ENCODE measurements at places on chromosomes 16 and 17. TPM values are rescaled to one million over a fixed set of nuclear protein-coding genes. Genes with fewer than 3 reads are reported as not detected.

Gene ASGR1
- total RNA-seq: 1.2 TPM

Gene GAS7
- 1.0 TPM for total RNA-seq

Gene DCAKD
- 70.5 TPM for total RNA-seq

Gene ICAM2
- total RNA-seq: 1.8 TPM

Gene GINS3
- total RNA-seq: 12.8 TPM

Gene GRIN2C
- total RNA-seq: not detected

Gene TRPV3
- under 0.01 TPM for total RNA-seq

Gene TMC6
- total RNA-seq: 1.5 TPM

Gene NLRC3
- total RNA-seq: not detected

Gene WWP2
- total RNA-seq: 18.4 TPM

Gene HSF5
- under 0.01 TPM for total RNA-seq

Gene WNT9B
- total RNA-seq: not detected

Gene ZFP3
- 0.89 TPM for total RNA-seq

Gene NUDT7
- 11.1 TPM for total RNA-seq

Gene TPSG1
- not detected for total RNA-seq

Gene NEUROD2
- not detected for total RNA-seq

Gene TMED6
- not detected for total RNA-seq

Gene CMTM4
- 5.6 TPM for total RNA-seq

Gene PABPN1L
- total RNA-seq: not detected

Gene HEATR9
- total RNA-seq: not detected

Gene CES5A
- not detected for total RNA-seq

Gene FBXO39
- 0.34 TPM for total RNA-seq
